ENCODE measurements at places on chromosomes 12 and 14.

DNA sequence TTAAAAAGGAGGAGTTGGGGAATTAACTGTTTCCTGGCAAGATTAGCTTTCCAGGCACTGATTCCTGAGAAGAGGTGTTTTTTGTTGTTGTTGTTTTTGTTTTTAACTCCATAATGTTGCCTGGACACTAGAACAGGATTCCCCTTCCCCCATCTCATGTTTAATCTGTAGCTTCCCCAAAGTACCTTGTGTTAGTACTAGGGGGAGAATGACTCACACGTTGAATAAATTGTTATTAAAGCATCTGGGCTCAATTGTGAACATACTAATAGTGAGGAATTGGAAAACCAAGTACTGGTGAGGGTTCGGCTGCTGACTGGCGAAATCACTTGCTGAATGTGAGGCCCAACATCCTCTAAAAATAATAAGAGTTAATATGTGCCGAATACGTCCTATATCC lies 1.3 kb upstream of the GNG2 start:
- no peak for DNase-seq

GRCh38 chr14:56125772-56126636 lies 7.8 kb downstream of the PELI2 start:
- DNase-seq = no peak

DNA sequence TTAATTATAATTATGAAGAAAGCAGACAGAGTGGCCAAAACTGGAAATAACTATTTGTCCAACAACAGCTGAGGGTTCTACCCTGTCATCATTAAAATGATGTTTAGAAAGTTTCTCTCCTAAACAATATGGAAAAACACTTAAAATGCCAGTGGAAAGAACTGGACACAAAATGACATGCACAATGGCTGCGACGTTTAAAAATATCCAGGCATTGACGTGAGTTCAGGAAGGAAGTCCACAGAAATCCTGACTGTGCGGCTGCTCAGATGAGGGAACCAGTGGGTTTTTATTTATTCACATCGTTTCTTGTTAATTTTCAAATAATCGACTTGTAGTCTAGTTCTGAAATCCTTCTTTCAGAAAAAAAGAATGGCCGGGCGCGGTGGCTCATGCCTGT lies 58.3 kb downstream of the CCNK start:
- no peak for DNase-seq

DNA sequence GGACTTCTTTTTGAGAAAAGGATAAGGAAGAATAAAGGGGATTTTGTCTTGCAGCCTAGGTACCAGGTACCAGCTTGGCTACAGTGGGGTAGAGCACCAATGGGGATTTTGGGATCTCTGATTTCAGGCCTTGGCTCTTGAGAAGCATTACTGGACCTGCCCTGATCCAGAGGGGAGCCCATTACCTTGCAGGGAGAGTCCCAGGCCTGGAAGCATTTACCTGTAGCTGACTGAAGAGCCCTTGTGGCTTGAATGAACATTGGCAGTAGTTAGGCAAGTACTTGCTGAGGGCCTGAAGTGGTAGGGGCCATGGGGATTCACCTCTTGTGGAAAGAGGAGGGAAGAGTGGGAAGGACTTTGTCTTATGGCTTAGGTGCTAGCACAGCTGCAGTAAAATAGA lies 308.2 kb upstream of the FBXO33 start:
- no peak for DNase-seq

DNA sequence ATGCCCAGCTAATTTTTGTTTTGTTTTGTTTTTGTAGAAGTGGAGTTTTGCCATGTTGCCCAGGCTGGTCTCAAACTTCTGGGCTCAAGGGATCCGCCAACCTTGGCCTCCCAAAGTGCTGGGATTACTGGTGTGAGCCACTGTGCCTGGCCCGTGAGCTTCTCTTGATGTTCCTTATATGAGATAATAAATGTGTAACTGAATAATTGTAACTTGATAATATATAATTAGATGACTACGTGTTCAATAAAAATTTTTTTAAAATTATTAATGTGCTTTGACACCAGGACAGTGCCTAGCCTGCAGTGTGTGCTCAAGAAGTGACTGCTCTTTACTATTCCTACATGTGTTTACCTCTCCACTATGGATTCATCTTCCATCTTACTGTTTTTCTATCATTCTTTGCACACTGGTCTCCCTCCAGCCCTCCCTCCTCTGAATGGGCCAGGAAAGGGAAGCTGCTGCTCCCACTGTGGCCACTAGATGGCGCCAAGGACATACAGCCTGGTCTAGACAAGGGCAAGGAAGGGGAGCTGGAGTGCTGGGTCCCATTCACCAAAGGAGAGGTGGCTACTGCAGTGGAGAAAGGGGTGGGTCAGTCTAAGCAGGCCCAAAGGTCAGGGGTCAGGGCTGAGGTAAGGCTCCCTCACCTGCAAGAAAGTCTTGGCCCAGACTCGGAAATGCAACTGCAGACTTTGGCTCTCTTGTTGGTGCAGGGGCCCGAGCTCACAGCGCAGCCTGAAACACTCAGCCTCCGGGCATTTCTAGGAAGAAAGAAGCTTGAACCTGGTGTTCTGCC lies 14.7 kb upstream of the ZNF385A start:
- peak; percentile 88 for DNase-seq

GRCh38 chr12:66033151-66033550 lies 97.4 kb downstream of the LLPH start:
- no peak for DNase-seq

GRCh38 chr12:67843257-67843656 lies 146.0 kb upstream of the IFNG-AS1 start:
- no peak for DNase-seq

GRCh38 chr12:75579552-75579951 lies 68.1 kb upstream of the KRR1 start:
- DNase-seq = no peak

DNA sequence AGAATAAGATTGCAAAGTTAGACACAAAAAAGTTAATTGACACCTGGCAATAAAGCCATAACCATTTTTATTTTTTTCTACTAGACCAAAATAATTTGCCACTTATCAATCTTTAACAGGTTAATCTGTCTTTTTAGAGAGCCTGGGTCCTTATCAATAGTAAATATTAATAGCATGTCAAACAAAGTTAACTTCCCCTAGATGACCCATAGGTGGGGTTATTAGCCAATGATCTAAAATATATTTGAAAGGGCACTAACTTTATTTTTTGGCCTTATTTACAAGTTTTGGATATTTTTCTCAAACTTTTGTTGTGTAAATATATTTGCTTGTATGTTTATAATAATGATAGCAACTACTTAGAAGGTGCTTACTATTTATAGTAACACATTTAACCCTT lies 3.9 kb downstream of the ANKRD33 start:
- no peak for DNase-seq

DNA sequence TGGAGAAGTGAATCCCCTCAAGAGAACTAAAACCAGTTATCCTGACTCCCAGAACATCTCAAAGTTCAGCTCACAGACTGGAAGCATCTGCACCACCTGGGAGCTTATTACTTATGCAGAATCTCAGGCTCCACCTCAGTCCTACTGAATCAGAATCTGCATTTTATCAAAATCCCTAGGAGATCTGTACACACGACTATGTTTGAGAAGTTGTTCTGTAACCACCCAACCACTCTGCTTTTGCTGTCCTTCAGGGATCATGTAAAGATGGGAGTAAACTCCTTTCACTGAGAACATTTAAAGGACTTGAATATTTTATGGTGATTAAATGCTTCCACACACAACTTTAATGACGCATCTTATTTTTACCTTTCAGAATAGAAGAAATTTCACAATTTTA lies 98.0 kb downstream of the KIF21A start:
- no peak for DNase-seq

GRCh38 chr14:37544407-37544806 lies 50.6 kb downstream of the FOXA1 start:
- DNase-seq = no peak

- peak; percentile 30 for DNase-seq
Measured at GRCh38 chr14:63205866-63206265, 1.6 kb downstream of the RHOJ start.

DNA sequence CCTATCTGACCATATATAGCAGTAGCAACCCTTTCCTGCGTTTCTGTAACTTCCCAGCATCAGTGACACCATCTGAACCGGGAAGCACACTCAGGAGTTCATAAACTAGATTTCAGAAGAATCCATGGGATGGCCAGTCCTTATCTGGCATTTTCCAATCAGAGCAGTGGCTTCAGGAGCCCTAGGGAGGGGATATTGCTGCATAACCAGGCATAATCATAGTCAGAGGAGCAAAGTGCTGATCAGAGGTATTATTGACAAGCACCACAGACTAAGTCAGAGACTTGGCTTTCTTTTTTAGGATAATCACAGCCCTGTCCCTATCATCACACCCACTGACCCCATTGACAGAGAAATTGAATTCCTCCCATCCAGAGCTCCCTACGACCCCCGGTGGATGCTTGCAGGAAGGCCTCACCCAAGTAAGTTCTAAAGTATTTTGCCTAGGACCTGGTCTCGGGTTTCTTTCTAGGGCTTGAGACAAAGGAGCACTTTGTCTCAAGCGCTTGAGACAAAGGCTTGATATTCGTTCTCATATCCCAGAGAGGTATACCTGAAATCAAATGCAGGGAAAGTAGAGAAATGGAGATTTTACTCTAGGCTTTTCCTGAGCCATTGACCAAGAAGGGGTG lies 55.1 kb downstream of the FOXN4 start:
- DNase-seq = no peak

DNA sequence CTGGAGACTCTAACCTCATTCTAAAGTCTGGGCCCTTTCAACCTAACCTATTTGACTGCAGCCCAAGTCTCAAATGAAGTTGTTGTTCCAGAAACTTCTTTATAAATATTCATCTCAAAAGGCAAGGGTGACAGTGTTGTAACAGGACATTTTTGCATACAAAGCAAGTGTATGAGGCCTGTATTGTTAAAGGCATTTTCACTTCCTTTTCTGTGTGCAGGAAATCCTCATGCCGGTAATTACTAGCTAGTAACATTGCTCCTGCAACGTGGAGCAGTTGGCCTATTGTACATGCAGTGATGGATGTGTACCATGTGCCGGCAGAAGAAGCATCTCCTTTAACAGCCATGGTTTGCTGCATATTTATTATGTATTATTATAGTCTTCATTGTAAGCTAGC lies 156.5 kb upstream of the RMST start:
- no peak for DNase-seq

DNA sequence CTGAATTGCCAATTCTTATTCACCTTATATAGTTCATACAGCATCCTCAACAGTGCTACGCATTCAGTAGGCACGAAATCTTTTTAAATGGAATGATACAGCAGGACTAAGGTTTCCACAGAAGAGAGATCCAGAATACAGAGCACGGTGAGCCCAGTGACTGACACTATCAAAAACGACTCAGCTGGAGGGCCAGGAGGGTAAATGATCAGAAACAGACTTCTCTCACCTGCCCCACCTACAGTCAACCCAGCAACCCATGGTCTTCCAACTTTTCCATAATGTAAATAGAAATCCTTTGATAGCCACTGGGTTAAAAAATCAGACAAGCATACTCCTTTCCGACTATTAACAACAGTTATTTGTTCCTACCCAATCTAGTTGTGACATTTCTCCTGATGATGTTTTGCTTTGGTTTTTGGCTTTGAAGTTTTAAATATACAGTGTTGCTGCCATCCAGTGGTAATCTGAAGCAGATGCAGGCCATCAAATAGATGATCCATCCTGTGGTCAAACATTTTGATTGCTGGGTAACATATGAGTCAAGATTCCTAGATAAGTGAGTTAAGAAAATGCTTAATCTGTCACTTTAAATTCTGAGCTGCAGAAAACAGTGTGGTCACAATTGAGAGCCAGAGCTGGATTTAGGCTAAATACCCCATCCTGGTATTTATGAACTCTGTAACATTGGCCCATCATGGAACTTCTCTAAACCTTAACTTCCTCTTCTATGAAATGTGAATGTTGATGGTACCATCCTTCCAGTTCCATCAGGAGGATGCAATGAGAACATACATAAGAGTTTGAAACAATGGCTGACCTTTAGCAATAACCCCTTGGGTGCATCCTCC lies 42.0 kb downstream of the GPHB5 start:
- peak; percentile 63 for DNase-seq

GRCh38 chr12:18454330-18454729 lies 193.0 kb downstream of the PIK3C2G start:
- no peak for DNase-seq

GRCh38 chr12:71848212-71848611 lies 8.7 kb downstream of the TBC1D15 start:
- peak; percentile 15 for DNase-seq

GRCh38 chr12:89212339-89212771 lies 139.9 kb downstream of the DUSP6 start:
- DNase-seq = no peak

GRCh38 chr14:32595497-32595896 lies 266.4 kb downstream of the AKAP6 start:
- no peak for DNase-seq

- DNase-seq = peak; percentile 97
Measured at GRCh38 chr12:88247241-88247643, 105.1 kb downstream of the TMTC3 start.

- DNase-seq = no peak
Measured at GRCh38 chr12:116650062-116650461, 87.8 kb downstream of the SPRING1 start.

- no peak for DNase-seq
Measured at GRCh38 chr12:4277857-4278256, 4.3 kb downstream of the CCND2 start.

- no peak for DNase-seq
Measured at GRCh38 chr12:29691161-29691854, 92.4 kb downstream of the TMTC1 start.

DNA sequence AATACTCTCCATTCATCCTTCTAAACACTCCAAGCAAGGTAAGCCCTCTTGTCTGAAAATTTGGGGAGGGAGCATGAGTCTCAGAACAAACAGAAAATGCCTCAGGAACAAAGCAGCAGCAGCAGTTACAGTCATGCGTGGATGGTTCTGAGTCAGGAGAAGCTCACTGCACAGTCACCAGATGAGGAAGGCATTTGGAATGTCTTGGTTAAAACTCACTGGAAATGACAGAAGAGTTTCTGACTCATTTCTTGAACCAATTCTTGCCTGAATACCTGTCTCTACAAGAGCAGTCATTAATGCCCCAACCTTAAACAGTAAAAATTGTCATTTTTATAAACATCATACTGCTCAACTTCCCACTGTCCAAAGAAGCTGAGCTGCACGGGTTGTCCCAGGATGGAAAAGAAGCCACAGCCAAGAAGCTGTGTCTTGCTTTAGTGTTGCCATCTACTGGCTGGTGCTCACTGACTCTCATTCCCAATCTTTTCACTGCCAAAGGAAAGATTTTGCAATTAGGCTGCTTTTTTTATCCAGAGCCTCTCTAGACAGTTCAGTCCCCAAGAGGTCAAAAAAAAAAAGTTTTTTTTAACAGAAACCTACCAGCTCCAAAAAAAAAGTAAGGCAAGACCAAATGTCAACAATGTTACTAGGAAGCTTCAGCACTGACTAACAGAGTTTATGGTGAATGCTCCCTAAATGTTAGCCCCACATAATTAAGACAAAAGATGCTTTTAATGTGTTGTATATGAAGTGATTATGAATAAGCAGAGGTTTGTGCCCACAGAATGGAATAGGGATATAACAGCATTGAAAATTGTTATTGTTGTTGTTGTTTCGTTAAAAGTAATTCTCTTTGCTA lies 40.4 kb downstream of the KICS2 start:
- peak; percentile 98 for DNase-seq

All from EH (cell line).